Colonic mucosa (tissue), 4 donors: ENCODE measurements at places on chromosomes 16 and 17. TPM values are rescaled to one million over a fixed set of nuclear protein-coding genes. Genes with fewer than 3 reads are reported as not detected.

DNA sequence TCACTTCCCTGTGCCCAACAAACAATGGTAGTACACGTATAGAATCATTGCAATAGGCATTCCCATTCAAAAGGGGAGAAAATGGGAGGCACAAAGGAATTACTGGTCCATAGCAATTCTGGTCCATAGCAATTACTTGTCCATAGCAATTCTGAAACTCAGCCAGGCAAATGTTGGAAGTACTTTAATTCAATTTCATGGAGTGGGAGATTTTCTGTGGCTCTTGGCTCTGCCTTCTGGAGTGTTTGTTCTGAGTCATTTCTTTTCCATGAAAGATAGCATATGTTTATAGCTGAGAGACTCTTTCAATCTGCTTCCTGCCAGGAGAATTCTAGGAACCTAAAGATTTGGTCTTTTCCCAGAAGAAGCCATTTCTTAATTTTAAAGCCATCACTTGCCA, 182.8 kb upstream of the ELAC2 start:
- DNase-seq, result no peak

Gene TNFRSF13B
- 0.42 TPM for total RNA-seq

GRCh38 chr17:80531400-80531799, 13.2 kb upstream of the RPTOR start:
- no peak for DNase-seq

DNA sequence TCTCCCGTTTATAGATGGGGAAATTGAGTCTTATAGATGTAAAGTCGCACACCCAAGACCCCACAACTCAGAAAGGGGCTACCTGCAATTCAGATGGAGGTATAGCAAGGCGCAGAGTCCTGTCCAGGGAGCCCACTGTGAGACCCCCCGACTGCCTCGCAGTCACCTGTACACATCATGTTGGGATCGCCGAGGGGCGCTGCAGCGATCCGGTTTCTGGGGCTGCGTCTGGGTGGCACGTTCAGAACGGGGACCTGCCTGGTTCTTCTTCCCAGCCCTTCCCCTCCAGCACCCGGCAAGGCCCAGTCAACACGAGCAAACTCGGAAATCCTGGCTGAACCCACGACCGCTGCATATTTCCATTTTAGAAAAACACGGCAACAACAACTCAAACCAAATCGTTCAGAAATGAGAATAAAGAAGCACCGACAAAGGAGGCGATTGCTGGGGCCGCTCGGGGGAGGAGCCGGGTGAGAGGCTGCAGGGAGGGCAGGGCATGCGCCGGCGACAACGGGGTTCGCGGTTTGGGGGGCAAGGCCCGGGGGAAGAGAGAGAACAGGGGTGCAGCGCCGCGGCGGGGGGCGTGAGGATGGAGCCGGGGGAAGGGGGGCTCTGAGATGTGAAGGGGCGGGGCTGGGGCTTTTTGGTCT, 643 bp downstream of the HSDL1 start:
- peak; percentile 45 for DNase-seq

GRCh38 chr16:85557971-85558657, 55.0 kb upstream of the GSE1 start:
- DNase-seq, result peak; percentile 82

GRCh38 chr17:82858376-82859126, 18.7 kb upstream of the ZNF750 start:
- DNase-seq, result no peak

DNA sequence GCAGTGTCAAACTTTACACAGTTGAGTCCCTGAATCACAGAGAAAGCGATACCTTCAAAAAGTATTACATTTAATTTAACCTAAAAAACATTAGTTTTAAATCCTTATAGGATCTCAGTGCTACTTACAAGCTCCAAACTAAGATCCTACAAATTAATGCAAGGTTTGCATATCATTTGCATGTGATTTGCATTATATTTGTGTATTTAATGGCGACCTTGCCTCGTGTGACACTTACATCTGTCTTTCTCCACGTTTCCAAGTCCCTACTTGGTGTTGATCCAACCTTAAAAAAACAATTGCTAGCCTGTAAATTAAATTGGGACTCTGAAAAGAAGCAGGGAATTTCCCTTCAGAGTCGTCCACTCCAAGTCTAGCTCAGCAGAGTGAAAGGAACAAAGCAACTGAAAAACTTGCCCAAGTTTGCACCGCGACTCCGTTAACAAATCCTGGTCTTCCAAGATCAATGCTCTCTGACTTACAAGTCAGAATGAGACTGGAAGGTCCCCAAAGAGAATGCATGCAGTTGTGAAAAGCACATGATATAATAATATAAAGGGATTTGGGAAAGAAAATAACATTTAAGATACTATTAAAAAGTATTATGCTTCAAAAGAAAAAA, 739 bp upstream of the FAM117A start:
- no peak for DNase-seq

- DNase-seq, result no peak
Measured at GRCh38 chr16:4114257-4115208, 1.7 kb downstream of the ADCY9 start.

Gene NLRC3
- total RNA-seq, result 2.0 TPM

DNA sequence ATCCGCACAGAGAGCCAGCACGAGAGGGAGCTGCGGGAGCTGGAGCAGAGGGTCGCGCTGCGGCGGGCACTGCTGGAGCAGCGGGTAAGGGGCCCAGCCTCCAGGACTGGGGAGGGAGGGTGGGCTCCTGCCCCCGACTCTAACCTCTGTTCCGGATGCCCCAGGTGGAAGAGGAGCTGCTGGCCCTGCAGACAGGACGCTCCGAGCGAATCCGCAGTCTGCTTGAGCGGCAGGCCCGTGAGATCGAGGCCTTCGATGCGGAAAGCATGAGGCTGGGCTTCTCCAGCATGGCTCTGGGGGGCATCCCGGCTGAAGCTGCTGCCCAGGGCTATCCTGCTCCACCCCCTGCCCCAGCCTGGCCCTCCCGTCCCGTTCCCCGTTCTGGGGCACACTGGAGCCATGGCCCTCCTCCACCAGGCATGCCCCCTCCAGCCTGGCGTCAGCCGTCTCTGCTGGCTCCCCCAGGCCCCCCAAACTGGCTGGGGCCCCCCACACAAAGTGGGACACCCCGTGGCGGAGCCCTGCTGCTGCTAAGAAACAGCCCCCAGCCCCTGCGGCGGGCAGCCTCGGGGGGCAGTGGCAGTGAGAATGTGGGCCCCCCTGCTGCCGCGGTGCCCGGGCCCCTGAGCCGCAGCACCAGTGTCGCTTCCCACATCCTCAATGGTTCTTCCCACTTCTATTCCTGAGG, 4.4 kb downstream of the HIRIP3 start:
- DNase-seq, result no peak

GRCh38 chr17:61309362-61310256, 90.0 kb upstream of the TBX2 start:
- DNase-seq, result no peak

Gene TNFSF12
- 11.4 TPM for total RNA-seq

Gene TBC1D28
- total RNA-seq, result not detected

- DNase-seq, result no peak
Measured at GRCh38 chr17:7916385-7916682, 245 bp upstream of the RNF227 start.

DNA sequence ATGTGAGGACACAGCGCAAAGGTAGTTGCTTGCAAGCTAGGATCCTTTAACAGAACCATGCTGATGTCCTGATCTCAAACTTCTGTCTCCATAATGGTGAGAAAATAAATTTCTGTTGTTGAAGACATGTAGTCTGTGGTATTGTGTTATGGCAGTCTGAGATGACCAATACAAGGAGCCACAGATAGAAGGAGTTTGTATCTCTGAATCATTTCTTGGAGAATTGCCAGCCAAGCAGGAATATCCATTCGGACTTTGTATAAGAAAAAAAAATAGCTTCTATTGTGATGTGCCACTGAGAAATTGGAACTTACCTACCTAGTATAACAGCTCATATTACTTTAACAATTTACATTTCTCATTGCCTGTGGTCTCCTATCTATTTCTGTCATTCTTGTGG, 447.6 kb upstream of the CA10 start:
- no peak for DNase-seq

Gene ODAD4
- 0.15 TPM for total RNA-seq

- DNase-seq, result no peak
Measured at GRCh38 chr17:63039899-63040602, 74.0 kb downstream of the TANC2 start.

Gene NPW
- total RNA-seq, result 3.8 TPM

GRCh38 chr17:58541249-58541648, 26.8 kb upstream of the MTMR4 start:
- DNase-seq, result no peak

DNA sequence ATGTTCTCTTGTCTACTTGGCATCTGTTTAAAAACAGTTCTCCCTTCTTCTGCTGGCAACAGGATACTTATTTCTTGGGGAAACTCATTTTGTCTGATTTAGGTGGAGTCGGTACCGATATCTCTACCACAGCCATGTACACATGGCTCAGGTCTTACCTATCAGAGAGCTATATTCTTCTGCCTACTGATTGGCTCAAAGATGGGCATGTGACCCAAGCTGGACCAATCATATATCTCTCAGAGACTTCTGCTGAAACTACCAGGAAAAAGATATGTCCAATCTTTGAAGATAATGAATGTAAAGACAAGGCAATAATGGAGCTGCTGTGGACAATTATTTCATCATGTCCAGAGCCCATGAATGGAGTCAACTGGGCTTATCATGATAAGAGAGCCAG, 21.6 kb upstream of the SHISA9 start:
- no peak for DNase-seq

DNA sequence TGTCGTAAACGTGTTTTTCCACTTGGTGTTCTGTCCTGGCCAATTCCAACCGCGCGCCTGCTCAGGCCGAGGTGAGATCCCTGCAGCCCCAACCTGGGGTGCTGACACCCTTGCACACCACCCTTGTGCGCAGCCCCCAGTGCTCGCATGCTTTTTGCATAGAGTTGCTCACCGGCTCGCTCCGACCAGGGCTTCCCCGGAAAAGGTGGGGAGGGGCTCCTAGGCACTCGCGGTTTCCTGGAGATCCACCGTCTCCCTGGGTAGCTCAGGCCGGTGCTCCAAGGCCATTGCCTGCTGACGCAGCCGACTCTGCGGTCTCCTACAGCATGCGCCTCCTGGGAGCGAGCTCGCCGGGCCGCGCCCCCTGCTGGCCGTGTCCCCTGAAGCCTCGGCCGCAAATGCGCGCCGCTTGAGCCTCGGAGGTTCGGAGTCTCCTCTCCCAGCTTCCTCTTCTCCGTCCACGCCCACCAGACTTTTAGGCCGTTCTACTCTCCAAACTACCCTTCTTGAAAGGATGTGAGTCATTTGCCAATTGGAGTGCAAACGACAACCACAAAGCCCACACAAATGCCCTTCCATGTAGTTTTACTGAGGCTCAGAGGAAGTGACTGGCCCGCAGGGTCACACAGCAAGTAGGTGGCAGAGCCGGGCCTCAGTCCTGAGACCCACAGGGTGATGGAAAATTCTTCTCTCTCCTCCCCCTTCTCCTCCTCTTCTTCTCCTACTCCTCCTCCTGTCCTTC, 7.2 kb upstream of the PDP2 start:
- peak; percentile 94 for DNase-seq

DNA sequence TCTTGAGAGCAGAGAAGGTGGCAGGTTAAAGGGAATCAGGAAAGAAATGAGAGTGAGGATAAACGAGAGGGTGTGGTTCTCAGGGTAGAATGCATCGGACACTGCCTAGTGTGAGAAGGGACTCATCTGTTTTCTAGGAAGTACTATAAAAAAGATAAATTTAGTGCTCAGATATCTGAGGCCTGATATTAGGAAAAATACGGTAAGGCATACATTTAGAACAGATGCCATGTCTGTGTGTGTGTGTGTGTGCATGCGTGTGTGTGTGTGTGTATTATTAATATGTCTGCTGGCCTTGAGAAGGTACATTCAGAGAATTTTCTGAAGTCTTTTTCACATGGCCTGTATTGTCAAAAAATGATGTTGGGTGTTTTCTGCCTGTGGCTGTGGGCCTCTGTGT, 414.8 kb downstream of the MAF start:
- DNase-seq, result no peak

DNA sequence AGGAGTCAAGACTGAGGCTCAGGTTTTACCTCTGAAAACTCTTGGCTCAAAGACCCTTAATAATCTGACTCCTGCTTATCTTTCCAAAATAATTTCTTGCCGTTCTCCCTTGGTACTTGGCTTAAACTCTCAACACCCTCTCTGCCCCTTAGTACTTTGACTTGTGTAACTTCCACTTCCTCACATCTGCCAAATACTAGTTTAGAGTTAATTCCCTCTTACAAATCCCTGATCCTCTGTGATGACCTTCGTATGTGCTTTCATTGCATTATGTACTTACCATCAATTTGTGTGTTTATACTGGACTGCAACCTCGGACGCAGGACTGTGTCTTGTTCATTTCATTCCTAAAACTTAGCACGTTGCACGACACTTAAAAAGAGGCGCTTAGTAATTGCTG, 35.2 kb downstream of the ZNF207 start:
- DNase-seq, result no peak

- no peak for DNase-seq
Measured at GRCh38 chr17:3666516-3666915, 1.9 kb downstream of the TAX1BP3 start.

- no peak for DNase-seq
Measured at GRCh38 chr16:21021316-21021715, 120.7 kb downstream of the LYRM1 start.

Gene SSTR5
- 0.24 TPM for total RNA-seq

DNA sequence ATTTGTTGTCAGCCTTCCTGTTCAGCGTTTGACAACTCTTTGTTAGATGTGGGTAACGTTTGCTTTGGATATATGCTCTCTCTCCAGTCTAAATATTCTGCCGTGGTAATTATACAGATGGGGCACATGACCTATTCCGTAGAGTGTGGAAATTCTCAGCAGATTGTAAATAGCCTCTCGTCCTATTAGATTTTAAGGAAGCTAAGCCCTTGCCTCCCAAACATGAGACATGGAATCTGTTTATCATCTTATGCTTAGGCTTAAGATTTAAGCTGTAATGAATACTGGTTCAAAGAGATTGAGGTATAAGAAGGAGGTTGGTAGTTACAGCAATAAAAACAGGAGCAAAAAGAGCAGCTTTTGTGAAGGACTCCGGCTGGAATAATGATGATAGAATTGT, 87.4 kb downstream of the RBFOX1 start:
- no peak for DNase-seq

Gene UMOD
- total RNA-seq, result not detected

DNA sequence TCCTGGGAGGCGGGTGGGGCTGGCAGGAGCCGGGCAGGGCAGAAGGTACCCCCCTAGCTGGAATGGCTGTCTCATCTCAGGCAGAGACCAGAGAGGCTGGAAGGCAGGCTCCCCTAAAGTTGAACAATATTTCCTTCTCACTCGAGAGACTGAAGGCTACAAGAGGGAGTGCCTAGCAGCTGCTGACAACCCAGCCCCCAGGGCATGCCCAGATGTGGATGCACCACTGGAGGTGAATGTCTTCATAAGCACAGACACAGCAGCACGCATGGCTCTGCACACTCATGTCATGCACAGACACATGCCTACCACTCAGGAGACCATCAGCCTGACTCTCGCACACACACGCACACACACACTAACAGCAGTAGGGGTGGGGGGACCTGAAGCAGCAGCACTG, 179.0 kb downstream of the CCT6B start:
- DNase-seq, result no peak

DNA sequence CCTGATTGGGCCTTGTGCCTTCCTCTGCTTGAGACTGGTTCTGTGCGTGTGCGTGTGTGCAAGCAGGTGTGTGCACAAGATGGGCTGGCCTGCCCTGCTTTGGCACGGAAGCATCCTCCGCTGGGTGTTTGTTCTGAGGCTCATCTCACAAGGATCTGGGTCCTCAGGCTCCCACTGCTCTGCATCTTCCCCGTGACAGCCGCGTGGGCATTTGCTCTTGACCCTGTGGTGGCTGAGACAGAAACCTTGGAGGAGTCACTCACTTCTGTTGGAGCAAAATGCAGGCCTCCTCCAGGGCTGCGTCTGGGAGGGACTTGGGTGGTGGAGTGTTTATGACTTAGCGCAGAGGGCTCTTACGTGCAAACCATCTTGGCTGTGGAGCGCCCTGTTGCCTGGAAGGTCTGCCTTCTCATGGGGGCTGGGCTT, 119.2 kb downstream of the RPTOR start:
- DNase-seq, result no peak
